ENCODE measurements at places on chromosomes 3 and 15.

- DNase-seq = no peak
These were observed 36.5 kb upstream of the TIMP4 start for GRCh38 chr3:12195231-12195630.

GRCh38 chr15:41949401-41950126 is 22.8 kb downstream of the EHD4 start:
- no peak for DNase-seq

DNA sequence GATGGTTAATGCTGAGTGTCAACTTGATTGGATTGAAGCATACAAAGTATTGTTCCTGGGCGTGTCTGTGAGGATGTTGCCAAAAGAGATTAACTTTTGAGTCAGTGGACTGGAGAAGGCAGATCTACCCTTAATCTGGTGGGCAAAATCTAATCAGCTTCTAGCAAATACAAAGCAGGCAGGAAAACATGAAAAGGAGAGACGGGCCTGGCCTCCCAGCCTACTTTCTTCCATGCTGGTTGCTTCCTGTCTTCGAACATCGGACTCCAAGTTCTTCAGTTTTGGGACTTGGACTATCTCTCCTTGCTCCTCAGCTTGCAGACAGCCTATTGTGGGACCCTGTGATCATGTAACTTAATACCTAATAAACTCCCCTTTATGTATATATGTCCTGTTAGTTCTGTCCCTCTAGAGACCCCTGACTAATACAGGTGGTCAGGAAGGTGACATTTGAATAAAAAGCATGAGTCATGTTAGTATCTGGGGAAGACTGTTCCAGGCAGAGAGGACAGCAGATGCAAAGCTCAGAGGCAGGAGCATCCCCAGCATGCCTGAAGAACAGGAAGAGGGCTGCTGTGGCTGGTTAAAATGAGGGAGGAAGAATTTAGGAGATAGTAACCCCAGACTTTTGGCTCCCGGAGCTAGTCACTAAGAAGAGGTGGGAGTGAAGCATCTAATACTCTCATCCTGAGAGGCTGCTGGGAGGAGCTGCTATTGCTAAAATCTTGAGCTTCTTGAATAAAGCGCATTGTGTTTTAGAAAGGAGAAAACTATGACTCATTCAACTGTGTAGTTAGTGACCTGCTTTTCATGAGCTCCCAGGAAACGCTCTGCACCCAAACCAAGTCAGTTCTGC is 207.4 kb upstream of the HES1 start:
- no peak for DNase-seq

DNA sequence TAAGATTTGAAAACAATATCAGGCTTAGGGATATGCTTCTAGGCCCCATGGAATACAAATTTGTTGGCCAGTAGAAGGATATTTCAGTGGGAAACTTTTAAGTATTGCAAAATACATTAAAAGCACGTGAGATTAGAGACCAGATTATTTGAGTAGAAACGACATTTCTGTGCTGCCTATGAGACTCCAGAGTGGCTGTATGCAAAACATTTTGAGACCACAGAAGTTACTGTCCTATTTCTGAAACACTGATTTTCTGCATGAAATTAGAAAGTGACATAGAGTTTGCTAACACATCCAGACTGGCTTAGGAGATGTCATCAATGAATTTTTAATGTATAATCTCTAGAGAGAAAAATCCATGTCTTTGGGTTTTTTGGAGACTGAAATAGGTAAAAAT is 99.8 kb downstream of the KCNH8 start:
- DNase-seq = no peak

DNA sequence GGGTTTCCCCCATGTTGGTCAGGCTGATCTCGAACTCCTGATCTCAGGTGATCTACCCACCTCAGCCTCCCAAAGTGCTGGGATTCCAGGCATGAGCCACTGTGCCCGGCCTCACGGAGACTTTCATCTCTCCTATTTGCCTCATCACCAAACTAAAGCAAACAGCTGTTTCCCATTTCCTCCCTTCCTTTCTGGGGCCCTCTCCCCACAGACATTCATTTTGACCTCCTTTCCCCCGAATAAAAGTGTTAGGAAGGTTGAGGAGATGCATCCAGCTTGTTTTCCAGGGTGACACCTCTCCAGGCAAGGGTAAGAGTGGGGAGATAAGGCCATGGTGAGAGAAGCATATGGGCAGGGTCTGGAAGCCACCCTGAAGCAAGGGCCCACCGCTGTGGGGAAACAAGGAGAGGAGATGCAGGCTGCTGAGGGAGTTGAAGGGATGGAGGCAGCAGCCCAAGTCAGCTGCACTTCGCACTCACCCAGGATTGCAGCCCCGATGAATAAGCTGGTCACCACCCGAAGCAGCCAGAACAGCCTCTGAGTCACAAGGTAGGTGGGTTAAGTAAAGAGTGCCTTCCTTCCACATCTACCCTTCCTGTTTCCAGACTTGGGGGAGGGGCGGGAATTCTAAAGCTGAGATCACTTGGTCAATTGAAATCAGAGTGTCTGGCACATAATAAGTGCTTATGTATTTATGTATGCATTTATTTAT is 7.7 kb downstream of the DUOXA2 start:
- no peak for DNase-seq

DNA sequence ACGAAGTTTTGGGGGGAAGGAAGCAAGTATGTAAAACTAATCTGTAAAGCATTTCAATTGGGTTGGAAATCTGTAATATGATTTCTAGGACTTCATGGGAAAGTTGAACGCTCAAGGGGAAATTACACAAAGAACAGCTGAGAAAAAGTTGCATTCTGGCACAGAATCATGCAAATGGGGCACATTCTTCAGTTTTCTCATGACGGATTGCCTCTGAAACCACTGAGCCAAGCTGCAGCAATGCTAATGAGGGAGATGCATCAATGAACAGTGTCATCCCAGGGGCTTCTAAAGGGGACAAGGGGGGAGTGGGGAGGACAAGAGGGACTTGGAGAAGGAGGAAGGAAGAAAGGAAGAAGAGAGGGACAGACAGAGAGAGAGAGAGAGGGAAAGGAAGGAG is 291.4 kb upstream of the ATP11B start:
- DNase-seq = no peak

DNA sequence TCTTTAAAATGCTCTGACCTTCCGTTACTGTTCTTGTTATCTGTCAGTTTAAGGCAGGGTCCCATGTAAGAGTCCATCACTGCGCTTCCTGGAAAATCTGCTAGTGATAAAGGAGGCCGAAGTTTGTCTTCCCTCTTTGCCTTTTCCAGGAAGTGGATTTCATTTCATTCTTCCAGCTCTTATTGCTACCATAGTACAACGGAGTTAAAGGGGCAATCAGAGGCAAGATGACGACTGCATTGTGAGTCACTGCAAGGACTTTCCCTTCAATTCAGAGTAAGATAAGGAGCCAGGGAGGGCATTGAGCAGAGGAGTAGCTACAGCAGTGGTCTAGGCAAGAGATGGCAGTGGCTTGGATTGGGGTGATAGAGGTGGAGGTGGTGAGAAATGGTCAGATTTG is 17.2 kb upstream of the DET1 start:
- no peak for DNase-seq

DNA sequence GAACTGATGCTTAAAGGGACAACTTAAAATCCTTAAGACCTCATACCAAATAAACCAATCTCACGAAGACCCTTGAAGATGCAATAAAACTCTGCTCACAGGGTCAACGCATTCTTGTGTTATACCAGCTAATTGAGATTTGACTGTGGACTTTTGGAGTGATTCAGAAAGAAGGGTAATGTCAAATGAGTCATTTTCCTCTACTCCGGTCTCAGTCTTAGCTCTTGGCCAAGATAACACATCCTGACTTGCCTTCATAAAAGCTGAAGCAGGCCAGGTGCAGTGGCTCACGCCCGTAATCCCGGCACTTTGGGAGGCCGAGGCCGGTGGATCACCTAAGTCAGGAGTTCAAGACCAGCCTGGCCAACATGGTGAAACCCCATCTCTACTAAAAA is 3.8 kb downstream of the PKM start:
- DNase-seq = no peak

DNA sequence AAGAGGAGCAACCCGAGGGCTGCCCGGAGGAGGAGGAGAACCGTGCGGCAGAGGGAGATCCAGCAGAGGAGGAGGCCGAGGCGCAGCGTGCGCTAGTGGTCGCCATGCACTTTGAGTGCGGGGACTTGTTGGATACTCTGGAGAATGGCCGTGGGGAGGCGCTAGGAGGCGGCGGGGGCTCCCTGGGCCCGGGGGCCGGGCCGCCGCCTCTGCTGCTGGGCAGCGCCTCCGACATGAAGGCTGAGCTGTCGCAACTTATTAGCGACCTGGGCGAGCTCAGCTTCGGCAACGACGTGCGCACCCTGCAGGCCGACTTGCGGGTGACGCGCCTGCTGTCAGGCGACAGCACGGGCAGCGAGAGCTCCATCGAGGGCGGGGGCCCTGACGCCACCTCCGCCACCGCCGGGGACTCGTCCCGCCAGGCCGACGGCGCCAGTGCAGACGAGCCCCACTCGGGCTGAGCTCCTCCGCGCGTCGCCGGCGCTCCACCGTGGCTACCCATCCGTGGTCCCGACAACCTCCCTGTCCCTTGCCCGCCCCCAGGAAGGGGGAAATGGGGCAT is 2.0 kb downstream of the FAM43A start:
- DNase-seq = peak; percentile 72

GRCh38 chr3:62529230-62529629 is 155.9 kb upstream of the FEZF2 start:
- no peak for DNase-seq

DNA sequence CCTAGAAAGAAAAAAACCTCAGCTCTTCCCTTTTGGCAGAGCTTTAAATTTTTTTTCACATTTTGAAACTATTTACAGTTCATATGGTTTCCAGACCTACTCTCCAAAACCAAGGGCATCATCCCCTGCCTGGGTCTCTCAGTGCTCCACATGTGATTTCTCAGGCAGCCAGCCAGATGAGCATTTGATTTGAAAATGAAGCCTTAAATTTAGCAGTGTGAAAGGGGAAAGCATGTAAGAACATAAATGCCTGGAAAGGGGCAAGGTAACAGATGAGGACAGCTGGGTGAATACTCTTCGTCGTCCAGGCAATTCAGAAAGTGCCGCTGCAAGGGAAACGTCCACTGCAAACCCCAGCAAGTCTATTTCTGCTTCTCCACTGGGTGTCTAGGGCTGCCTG is 94.8 kb downstream of the ATP8B4 start:
- DNase-seq = no peak

- no peak for DNase-seq
These were observed 96.4 kb downstream of the FNDC3B start for GRCh38 chr3:172135820-172136219.

DNA sequence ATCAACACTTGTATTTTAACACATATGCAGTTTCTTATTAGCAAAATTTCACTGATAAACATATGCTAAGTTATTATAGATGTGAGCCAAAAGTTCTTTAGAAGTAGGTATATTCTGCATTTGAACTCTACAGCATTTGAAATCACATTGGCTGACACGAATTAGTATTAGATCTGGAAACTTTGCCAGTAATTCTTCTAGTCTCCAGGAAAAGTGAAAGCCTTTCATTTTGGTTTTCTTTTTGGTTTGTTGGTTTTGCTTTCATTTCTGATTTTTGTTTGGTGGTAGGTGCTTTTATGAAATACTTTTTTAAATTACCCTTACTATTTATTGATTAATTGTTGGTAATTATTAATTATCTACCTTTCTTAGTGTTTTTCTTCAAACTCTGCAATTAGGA is 72.9 kb downstream of the RBMS3 start:
- no peak for DNase-seq

- DNase-seq = peak; percentile 51
These were observed 28.1 kb downstream of the NR1I2 start for GRCh38 chr3:119810018-119810435.

DNA sequence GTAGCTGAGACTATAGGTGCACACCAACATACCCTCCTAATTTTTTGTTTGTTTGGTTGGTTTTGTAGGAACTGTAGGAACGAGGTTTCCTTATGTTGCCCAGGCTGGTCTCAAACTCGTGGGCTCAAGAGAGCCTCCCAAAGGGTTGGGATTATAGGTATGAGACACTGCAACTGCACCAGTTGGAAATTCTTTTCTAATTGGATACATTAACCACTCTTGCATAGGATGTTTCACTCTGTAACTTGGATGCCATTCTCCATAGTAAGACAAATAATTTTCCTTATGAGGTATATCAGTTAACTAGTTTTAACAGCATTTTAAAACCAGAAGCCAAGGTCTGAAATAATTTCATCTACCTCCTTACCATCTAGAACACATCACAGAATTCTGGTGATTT is 6.7 kb upstream of the ALCAM start:
- DNase-seq = no peak

GRCh38 chr3:122560680-122561079 is 3.4 kb downstream of the PARP9 start:
- peak; percentile 66 for DNase-seq

- DNase-seq = no peak
These were observed 226.0 kb upstream of the LRRFIP2 start for GRCh38 chr3:37400355-37400754.

DNA sequence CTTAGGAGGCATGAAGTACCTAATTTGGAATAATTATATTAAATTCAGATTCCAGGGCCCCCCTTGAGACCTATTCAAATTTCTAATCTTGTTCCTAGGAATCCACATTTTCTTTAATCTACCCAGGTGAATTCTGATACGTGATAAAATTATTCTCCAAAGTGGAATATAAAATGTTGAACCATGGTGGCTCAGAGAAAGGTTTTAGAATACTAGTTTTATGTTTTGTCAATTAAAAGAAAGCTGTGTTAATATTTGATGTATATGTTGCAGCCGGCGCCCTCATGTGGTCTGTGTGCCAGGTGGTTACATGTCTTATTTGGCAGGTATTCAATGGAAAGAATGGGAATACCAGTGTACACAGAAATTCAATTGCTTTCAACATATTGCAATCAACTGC is 321.8 kb downstream of the FEZF2 start:
- DNase-seq = no peak

DNA sequence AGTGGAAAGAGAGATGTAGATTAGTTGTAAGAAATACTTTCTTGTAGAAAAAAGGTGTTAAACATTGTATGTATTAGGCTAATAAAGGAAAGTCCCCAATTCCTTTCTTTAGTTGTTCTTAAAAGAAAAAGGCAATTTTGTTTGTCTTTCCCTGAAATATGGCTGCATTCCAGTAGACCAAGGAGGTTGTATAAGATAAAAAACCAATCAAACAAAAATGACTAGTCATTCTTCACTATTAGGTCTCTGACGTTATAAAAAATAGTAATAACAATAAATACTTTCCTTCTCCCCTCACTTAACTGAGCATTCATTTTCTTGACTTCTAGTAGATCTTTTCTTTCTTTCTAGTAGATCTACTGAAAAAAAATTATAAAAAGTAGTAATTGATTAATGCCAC is 8.6 kb upstream of the PPM1L start:
- no peak for DNase-seq
